ENCODE measurements at places on chromosomes 2 and 18. TPM values are rescaled to one million over a fixed set of nuclear protein-coding genes. Genes with fewer than 3 reads are reported as not detected.

- DNase-seq, result no peak
Observed at GRCh38 chr2:185137700-185138099, 539.4 kb downstream of the ZNF804A start.

DNA sequence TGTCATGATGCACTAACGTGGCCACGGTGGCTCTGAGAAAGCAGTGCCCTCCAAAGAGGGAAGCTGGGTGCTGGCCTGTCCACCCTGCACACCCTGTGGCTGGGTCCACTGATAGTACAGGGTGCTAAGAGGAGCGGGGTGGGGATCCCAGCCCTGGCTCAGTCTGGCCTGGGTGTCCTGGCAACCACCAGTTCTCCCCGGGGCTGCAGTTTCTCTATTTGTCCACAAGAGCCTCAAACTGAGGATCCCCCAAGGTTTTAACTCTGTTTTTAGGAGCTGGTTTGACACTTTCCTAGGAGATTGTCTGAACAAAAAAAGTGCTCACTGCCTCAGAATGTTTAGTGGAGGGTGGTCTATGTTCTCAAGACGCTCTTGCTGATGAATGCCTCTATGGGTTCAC, 29.0 kb downstream of the EDAR start:
- no peak for DNase-seq

DNA sequence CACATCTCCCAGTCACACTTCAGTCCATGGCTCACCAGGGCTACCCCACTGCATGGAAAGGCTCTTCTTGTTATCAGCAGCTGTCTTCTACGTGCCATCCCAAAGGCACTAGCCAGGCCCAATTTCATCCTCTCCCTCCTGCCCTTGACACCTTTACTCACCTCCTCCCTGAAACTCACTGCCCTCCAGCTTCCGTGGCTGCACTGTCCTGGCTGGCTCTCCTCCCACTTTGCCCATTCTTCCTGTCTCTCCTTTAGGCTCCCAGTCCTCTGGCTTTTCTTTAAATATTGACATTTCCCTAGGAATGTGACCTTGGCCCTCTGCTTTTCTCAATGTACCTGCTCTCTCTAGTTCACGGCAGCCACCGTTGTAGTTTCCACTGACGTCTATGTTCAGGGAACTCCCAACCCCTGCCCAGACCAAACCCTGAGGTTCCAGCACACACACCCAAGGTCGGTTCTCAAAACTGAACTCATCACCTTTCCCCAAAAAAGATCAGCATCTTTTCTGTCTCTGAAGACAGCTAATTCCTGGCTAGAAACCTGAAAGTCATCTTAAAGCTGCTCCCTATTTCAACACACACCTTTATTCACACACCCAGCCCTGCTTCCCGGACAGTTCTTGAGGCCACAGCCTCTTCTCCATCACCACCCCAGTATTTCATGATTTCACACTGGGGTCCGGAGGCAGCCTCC, 36.7 kb downstream of the WDFY1 start:
- DNase-seq, result no peak

GRCh38 chr2:57146951-57147350, 899.7 kb upstream of the VRK2 start:
- DNase-seq, result no peak

- DNase-seq, result no peak
Observed at GRCh38 chr2:8536686-8537561, 144.9 kb upstream of the ID2 start.

DNA sequence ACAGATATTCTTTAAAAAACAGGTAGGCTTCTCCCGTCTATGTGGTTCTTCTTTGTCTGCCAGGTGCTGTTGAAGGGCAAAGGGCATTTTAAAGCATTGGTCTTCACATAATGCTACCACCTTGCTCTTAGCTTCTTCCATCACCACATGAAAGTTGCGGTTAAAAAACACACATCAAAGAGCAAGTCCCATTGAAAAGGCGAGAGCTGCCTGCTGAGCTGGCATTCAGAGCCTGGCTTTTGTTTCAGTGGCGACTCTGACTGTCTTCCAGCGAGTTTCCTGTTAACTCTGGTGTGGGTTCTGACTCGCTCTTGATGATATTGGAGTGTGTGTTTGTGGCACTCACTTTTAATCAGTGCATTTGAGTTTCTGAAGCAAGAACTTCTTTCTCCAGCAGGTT, 624.9 kb upstream of the FANCL start:
- no peak for DNase-seq

DNA sequence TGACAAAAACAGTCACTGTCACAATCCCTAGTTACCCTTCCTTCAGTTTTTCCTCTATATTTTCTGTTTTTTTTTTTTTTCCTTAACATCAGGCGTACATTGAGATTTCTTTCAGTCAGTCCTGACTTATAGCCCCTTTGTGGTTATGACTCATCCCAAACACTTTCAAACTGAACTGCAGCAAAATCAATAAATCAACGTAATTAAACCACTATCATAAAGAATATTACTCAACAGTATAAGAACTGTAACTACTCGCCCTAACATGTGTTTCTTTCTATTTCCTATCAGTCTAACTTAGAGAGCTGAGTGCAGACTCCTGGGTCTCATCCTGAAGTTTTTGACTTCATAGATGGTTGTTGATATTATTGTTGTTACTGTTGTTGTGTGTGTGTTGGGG, 523.5 kb downstream of the LRRTM4 start:
- no peak for DNase-seq

The SMARCAL1 gene
- 5.5 TPM for polyA plus RNA-seq

The ZAP70 gene
- 2.5 TPM for polyA plus RNA-seq

DNA sequence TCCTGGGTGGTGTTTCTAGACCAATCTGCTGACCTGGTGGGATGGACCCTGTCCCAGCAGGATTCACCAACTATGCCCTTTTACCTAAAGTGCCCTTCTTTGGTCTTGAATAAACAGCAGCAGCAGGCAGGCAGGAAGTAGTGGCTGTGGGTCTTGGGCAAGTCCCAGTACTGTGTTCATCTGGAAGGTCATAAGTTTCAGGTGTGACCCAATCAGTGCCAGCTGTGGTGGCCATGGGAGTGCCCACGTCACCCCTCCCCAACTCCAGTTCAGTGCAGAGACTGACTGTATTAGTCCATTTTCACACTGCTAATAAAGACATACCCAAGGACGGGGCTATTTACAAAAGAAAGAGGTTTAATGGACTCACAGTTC, 148.3 kb upstream of the SRD5A2 start:
- DNase-seq, result no peak
